Uterus (tissue), 4 donors: ENCODE measurements at places on chromosomes 7 and 10.

DNA sequence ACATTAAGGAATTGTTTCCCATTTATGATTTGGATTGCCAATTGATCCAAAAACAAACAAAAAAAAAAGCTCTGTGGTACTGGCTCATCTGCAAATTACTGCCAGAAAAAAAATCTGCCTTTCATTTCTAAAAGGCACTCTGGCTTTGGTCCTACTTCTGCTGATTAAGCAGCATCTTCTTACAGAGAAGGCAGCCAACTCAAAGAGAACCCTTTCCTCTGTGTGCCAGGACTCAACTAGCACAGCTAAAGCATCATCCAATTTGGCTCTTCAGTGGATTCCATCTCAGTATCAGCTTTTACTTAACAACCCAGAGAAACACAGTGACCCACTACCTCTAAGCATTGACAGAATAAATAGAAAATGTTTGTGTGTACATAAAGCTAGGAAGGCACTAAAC lies 80.6 kb downstream of the GSAP start:
- DNase-seq: no peak

DNA sequence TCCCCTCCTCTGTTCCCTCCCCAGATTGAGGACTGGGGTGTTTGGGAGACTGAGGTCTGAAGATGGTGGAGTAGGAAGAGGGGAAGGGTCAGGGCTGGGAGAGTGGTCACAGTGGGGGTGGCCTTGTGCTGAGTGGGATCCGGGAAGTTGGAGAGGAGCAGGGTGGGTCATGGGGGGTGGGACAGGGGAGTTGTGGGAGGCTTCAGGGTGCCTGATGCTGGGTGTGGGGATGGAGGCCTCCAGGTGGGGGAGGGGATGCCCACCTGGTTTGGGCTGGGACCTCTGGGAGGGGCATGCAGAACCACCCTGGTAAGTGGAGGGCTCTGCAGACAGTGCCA lies 2.6 kb downstream of the ZNF775 start:
- DNase-seq: no peak

DNA sequence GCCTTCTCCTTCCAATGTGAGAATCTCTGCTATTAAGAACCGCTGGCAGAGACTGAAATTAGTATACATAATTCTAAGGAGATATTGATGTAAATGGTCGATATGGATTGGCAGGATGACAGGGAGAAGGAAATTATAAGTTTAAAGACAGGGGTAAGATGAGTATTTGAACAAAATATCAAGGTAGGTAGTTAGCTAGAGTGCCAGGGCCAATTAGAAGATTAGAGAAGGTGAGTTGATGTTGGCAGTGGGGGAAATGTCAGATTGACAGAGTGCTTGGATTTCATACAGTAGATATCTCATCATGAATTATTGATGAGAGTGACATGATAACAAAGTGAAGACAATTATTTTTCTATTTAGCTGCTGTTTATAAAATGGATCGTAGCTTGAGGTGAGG lies 74.1 kb downstream of the BTRC start:
- DNase-seq: no peak

- peak; percentile 57 for DNase-seq
Observed at GRCh38 chr10:63699785-63700613, 178.8 kb downstream of the REEP3 start.

- DNase-seq: no peak
Observed at GRCh38 chr10:23363793-23364135, 19.2 kb upstream of the C10orf67 start.

- no peak for DNase-seq
Observed at GRCh38 chr7:26151096-26151495, 902 bp upstream of the NFE2L3 start.

GRCh38 chr7:55155351-55156117 lies 136.7 kb downstream of the EGFR start:
- no peak for DNase-seq

DNA sequence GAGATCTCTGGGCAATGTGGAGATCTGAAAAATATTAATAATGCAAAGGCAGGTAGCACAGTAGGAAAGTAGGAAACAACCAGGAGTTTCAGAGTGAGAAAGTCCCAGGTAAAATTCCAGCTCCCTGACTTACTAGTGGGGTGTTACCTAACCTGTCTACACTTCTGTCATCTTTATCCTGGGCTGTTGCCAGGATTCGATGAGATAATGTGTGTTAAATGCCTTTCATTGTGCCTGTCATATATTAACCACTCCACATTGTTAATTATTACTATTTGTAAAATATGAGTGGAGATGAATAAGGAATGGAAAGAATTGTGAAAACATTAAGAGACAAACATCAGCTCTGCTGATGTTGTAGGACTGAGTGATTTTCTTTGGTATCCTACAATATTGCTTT lies 50.0 kb upstream of the FRMD4A start:
- no peak for DNase-seq

DNA sequence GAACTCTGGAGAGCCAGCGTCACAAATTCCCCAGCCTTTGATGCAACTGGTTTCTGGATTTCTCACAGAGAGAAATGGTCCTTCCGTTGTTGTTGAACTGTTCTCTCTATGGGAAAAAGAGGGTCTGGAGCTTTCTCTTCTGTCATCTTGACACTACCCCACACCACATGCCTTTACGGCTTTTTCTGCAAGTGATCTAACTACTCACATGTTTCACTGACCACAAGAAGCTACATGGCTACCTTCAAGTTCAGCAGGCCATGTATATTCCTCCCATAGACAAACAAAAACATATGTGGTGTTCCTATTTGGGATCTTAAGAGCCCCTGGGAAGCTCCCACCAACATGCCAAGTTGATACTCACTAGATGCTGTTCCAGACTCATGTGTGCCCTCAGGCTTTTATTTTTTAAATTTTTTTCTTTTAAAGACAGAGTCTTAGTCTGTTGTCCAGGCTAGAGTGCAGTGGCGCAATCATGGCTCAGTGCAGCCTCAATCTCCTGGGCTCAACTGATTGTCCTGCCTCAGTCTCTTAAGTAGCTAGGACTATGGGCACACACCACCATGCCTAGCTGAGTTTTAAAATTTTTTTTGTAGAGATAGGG lies 72.0 kb downstream of the RNF216 start:
- DNase-seq: no peak

DNA sequence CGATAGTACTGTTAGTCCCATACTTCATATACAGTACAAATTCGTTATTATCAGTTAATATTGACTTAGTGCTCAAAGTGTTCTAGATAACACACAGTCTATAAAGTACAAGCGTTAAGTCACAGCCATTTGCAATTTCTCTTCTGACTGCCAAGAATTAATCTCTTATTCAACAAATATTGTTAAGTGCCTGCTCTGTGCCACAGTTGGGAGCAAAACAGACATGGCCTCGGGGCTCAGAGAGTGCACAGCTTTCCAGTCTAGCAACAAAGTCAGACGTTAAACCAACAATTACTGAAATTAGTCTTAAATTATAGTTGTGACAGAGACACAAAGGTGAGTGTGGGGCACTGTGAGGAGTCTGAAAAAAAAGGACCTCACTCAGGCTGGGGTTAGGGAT lies 113.0 kb upstream of the DPP6 start:
- no peak for DNase-seq

GRCh38 chr10:67005981-67006380 lies 80.1 kb downstream of the LRRTM3 start:
- no peak for DNase-seq

- DNase-seq: no peak
Observed at GRCh38 chr7:46879783-46880182, 702.1 kb downstream of the TNS3 start.

GRCh38 chr7:22572937-22573336 lies 72.9 kb upstream of the STEAP1B start:
- DNase-seq: no peak

DNA sequence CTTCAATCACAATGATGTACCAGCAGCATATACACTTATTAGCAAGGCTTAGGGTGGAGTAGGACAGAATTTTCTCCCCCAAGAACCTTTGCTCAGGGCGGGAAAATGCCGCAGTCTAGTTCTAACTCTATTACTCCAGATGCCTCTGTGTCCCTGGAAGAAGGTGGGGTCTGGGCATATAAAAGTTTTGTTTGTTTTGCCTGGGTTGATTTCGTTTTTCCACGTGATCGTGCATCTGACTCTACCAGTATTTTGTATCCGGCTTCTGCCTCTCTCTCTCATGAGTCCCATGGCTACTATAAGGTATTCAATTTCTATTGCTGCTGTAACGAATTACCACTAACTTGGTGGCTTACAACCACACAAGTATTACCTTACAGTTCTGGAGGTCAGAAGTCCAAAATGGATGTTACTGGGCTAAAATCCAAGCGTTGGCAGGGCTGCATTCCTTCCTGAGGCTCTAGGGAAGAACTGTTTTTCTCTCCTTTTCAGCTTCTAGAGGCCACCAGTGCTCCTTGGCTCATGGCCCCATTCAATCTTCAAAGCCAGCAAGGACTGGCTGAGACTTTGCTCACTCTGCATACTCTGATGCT lies 181.2 kb upstream of the PRSS58 start:
- no peak for DNase-seq

DNA sequence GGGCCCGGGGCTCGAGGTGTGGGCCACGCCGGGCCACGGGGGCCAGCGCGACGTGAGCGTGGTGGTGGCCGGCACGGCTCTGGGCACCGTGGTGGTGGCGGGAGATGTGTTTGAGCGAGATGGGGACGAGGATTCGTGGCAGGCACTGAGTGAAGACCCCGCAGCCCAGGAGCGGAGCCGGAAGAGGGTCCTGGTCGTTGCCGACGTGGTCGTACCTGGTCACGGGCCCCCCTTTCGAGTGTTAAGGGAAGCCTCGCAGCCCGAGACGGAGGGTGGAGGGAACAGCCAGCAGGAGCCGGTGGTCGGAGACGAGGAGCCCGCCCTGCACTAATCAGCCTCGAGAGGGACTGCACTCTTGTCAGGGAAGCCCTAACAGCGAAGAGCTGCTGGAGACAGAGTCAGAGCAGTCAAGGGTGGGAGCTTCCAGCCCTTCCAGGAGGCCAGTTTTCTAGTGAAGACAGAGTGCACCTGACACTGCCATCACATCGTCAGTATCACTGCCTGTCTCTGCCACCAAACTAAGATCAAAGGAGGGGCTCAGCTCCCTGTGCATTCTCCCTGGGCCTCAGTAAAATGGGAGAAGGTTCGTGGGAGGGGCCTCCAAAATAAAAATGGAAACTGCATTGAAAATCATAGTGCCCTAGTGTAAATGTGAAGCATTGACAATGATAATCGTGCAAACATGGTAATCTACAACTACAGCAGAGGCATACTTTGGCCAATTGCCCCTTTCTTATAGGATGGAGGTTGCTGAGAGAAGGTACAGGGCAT lies 1.3 kb downstream of the MBLAC1 start:
- DNase-seq: no peak

- no peak for DNase-seq
Observed at GRCh38 chr10:18157881-18158280, 17.7 kb downstream of the CACNB2 start.

DNA sequence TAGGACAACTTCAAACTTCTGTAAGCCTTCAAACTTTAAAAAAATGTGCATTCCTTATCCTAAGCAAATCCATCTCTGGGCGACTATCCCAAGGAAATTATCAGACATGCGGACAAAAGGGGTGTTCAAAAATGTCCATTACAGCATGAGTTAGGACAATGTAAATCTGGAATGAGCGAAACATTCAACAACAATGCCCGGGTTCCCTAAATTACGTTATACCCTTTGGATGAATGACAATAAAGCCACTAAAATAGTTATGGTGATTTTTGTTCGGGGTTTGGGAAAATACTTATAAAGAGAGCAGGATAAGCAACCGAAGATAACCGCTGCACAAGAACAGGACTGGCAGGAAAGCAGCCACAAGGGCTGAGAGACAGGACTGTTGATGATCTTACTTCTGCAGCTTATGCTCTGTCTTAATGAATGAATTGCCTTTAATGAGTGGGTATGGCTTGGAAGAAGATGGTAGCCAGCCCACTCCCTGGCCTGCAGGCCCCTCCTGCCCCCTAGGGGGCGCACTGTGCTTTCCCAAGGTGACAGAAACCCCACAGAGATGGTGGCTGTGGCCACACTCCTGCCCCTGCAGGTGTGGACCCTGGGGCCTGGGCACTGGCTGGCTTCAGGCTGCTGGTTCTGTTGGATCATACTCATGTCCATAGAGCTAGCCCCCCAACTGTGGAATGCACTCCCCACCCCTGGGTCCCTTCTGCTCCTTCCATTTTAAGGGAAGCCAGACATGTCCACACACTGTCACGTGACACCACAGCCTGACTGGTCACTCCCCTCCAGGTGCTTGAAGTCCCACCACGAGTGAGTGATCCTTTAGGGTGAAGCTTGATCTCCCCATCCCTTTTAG lies 45.0 kb downstream of the ZCCHC24 start:
- DNase-seq: no peak
